ENCODE measurements at places on chromosomes 13 and 19.

GRCh38 chr13:30053939-30054338, 203.5 kb upstream of the UBL3 start:
- H3K27ac ChIP-seq: no peak overlapping the region
- no peak for DNase-seq
- no peak overlapping the region for H3K4me3 ChIP-seq
- no peaks in the 10 kb centered on the region for H3K27me3 ChIP-seq
- H3K4me1 ChIP-seq: no peaks in the 10 kb centered on the region

- no peak overlapping the region for H3K27ac ChIP-seq
- no peak for DNase-seq
- no peaks in the 10 kb centered on the region for H3K36me3 ChIP-seq
- no peaks in the 10 kb centered on the region for H3K27me3 ChIP-seq
- H3K4me1 ChIP-seq: no peaks in the 10 kb centered on the region
Measured at GRCh38 chr13:108496362-108497210, 132.8 kb upstream of the MYO16 start.

- H3K4me3 ChIP-seq: no peak overlapping the region
- no peak overlapping the region for H3K27ac ChIP-seq
- no peaks in the 10 kb centered on the region for H3K36me3 ChIP-seq
- H3K4me1 ChIP-seq: no peaks in the 10 kb centered on the region
- no peaks in the 10 kb centered on the region for H3K27me3 ChIP-seq
Measured at GRCh38 chr13:86003029-86003428, 203.8 kb upstream of the SLITRK6 start.

DNA sequence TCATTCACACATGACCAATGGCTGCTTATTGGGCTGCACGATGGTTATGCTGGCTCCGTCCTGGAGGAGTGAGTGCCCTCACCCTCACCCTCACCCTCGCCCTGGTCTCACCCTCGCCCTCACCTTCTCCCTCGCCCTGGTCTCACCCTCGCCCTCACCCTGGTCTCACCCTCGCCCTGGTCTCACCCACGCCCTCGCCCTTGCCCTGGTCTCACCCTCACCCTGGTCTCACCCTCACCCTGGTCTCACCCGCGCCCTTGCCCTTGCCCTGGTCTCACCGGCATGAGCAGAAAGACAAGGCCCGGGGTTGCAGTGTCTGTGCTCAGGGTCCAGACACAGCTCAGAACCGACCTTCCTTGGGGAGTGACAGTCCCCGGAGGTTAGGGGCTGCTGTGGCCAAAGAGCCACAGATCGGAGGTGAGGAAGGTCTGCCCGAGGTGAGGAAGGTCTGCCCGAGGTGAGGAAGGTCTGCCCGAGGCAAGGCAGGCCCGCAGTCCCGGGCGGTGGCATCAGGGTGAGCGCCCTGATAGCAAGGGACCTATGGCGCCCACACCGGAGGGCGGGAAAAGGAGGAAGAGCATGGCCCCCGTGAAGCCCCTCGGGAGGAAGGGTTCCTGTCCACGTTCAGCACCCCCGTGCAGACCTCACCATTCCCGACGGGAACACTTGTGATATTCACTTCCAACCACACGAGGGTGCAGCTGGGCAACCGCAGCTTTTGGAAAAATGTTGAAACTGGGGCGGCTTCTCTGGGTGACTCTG, 65.6 kb downstream of the MCF2L start:
- no peaks in the 10 kb centered on the region for H3K4me1 ChIP-seq
- DNase-seq: no peak
- no peaks in the 10 kb centered on the region for H3K36me3 ChIP-seq
- H3K4me3 ChIP-seq: no peak overlapping the region
- H3K27ac ChIP-seq: no peak overlapping the region

- no peaks in the 10 kb centered on the region for H3K27me3 ChIP-seq
- H3K4me1 ChIP-seq: no peaks in the 10 kb centered on the region
- no peaks in the 10 kb centered on the region for H3K36me3 ChIP-seq
- H3K27ac ChIP-seq: no peak overlapping the region
Measured at GRCh38 chr13:76421011-76421410, 465.2 kb downstream of the KCTD12 start.

DNA sequence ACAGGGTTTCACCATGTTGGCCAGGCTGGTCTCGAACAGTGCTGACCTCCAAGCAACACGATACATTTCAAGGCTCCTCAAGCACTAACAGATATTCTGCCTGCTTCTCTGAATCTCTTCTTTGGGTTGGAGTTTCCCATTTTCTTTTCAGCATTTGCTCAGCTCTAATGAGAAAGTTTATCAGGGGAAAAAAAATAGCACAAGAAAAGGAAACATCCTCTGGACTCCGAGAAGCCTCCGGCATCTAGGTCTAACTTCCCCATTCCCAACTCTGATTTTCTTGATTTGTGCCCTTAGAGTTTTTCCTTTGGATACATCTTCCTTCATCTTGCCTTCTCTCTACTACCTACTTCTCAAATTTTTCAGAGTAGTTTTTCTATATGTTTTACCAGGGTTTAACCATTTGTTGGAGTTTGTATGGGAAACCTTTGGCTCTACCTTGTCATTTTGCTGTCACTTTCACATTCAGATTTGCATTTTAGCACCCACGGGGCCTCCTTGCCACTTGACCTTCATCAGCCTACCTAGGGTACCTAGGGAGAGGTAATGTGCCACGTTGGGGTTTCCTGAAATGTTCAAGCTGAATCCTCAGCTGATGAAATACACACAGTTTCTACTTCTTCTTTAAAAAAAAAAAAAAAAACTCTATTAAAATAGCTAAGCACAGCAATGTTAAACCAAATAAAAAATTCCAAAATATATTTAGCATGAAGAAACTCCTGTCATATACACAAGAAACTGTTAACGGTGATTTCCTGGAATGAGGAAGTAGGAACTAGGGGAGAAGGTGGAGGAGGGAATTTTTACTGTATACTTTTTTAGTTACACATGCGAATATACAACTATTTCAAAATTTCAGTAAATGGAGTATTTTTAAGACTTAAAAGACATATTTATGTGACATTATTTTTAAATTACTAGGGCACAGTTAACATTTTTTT, 5.1 kb upstream of the USP12 start:
- no peaks in the 10 kb centered on the region for H3K36me3 ChIP-seq
- H3K4me1 ChIP-seq: no peaks in the 10 kb centered on the region
- H3K27ac ChIP-seq: no peak overlapping the region
- H3K4me3 ChIP-seq: no peak overlapping the region
- no peaks in the 10 kb centered on the region for H3K27me3 ChIP-seq
- no peak for DNase-seq

DNA sequence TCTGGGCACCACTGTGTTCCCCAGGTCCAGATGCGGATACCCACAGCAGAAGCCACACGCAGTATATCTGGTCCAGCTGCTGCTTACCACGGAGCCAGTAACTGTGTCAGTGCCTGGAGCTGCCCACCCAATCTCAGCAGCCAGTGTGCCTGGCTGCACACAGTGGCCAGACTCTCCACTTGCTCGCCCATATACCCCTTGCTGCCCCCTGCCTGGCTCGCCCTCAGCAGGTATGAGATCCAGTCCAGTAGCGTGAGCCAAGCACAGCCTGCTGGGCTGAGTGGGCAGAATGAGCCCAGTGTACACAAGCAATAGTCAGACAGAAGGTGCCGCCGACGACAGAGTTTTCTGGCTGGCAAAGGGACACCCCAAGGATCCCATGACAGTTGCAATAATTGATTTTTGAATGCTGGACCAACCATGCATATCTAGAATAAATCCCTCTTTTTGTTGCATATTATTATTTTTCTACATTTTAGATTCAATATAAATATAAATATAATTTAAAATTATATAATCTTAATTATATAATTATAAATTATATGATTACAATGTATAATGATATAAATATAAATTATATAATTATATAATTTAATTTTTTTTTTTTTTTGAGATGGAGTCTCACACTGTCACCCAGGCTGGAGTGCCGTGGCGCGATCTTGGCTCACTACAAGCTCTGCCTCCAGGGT, 918.8 kb upstream of the MIR17HG start:
- H3K4me3 ChIP-seq: no peak overlapping the region
- no peak for DNase-seq
- H3K36me3 ChIP-seq: no peaks in the 10 kb centered on the region
- H3K4me1 ChIP-seq: no peaks in the 10 kb centered on the region
- H3K27me3 ChIP-seq: no peaks in the 10 kb centered on the region

DNA sequence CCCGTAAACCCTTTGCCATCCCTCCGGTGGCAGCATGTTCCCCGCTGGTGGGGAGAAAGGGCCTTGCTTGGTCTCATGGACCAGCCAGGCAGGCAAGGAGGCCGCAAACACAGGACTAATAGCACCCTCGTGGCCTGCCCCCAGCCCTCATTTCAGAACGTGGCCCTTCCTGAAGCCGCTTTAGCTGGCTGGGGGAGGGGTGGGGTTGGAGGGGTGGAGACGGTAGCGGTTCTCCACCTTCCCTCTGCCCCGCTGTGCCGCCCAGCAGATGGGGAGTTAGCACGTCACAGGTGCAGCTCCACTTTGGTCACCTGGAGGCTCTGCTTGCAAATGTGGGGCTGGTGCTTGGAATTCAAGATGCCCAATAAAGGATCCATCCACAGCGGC, 59.3 kb upstream of the URI1 start:
- no peaks in the 10 kb centered on the region for H3K27me3 ChIP-seq
- no peak overlapping the region for H3K27ac ChIP-seq
- no peak overlapping the region for H3K4me3 ChIP-seq
- H3K4me1 ChIP-seq: no peaks in the 10 kb centered on the region

DNA sequence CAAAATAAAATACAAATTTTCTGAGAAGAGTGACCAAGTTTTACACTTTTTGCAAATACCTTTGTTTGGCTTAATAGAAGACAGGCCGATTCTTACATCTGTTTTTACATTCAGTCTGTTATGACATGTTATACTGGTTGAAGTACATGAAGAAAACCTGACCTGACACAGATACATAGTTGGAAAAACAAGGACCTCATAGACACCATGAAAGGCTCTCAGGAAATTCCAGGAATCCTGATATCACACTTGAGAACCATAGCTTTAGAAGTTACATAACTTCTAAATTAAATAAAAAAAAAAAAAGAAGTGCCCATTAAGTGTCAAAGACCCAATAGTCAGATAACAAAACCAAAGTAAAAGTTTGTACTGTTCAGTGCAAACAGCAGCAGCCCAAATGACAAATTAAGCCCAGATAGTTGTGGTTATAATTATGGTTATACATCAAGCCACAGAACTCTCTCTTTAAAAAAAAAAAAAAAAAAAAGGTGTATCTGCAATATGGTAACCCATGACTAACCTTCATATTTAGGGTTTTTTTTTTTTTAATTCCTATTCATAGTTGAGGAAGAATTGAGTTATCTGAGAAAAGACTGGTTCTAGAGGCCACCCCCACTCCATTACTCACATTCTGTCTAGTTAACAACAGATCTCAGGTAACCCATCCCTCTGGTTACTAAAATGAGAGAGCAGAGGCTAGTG, 19.8 kb downstream of the RBM26 start:
- DNase-seq: no peak
- no peaks in the 10 kb centered on the region for H3K27me3 ChIP-seq
- H3K36me3 ChIP-seq: no peaks in the 10 kb centered on the region
- H3K4me3 ChIP-seq: no peak overlapping the region
- peaks cover 2% of the 10 kb centered on the region for H3K4me1 ChIP-seq

DNA sequence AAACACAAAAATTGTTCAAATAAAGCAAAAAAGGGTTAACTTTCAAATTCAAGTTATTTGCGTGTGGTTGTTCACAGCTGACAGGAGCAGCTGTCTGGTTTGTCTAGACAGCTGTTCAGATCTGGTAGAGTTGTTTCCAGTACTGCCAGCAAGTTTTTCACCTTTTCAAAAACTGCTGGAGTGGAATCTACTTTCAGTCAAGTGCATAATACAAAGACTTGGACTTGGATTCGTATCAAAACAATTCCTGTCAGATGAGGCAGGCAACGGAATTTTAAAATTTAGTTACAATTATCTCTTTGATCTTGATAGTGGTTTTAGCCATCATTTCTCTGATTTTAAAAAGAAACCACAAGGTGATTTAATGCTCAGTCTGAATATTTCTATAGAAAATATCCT, 51.7 kb upstream of the EEF1AKMT1 start:
- H3K4me3 ChIP-seq: no peak overlapping the region
- H3K27ac ChIP-seq: no peak overlapping the region
- H3K36me3 ChIP-seq: no peaks in the 10 kb centered on the region
- no peaks in the 10 kb centered on the region for H3K27me3 ChIP-seq
- no peak for DNase-seq
- peaks cover 16% of the 10 kb centered on the region for H3K4me1 ChIP-seq

- H3K27ac ChIP-seq: peak overlapping the region; percentile 79
- no peaks in the 10 kb centered on the region for H3K27me3 ChIP-seq
- no peak overlapping the region for H3K4me3 ChIP-seq
- H3K36me3 ChIP-seq: peaks cover 3% of the 10 kb centered on the region
- peaks cover 35% of the 10 kb centered on the region for H3K4me1 ChIP-seq
- no peak for DNase-seq
Measured at GRCh38 chr19:48629599-48630295, 7.4 kb downstream of the DBP start.

DNA sequence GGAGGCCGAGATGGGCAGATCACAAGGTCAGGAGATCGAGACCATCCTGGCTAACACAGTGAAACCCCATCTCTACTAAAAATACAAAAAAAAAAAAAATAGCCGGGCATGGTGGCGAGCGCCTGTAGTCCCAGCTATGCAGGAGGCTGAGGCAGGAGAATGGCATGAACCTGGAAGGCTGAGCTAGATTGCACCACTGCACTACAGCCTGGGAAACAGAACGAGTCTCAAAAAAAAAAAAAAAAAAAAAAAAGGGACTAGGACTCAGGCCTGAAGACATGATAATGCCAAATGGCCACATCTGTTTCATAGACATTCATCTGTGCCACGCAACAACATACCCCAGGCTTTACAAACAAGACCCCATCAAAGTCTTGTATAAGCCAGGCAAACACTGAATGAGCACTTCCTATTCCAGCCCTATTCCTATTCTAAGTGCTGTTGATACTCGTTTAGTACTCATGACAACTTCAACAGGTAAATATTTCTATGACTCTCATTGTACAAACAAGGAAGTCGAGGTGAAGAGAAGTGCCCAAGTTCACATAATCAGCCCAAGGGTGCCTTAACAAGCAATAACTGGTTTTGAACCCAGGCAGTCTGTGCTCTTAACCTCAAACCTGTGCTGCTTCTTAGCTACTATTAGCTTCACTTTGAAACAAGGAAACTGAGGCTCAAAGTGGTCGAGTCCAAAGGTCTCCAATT, 1.7 kb downstream of the B9D2 start:
- no peak overlapping the region for H3K27ac ChIP-seq
- no peak for DNase-seq
- H3K27me3 ChIP-seq: no peaks in the 10 kb centered on the region
- no peak overlapping the region for H3K4me3 ChIP-seq
- H3K36me3 ChIP-seq: no peaks in the 10 kb centered on the region
- H3K4me1 ChIP-seq: peaks cover 8% of the 10 kb centered on the region

DNA sequence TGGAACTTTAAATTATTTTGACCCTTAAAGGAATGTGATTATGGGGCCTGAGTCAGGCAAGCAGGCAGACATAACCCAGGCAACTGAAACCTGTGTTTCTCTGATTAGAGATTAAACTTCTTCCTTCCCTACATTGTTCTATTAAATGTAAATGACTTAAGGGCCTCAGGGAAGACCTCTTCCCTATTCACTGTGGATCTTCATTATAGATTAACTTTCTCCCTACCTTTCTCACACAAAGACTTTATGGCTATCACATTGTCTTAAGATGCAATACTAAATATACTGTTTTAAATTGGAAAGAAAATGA, 8.8 kb upstream of the METTL21C start:
- no peak for DNase-seq
- no peak overlapping the region for H3K27ac ChIP-seq
- H3K27me3 ChIP-seq: no peaks in the 10 kb centered on the region
- no peaks in the 10 kb centered on the region for H3K36me3 ChIP-seq
- no peak overlapping the region for H3K4me3 ChIP-seq

- no peak overlapping the region for H3K4me3 ChIP-seq
- no peak for DNase-seq
- no peaks in the 10 kb centered on the region for H3K27me3 ChIP-seq
- peaks cover 93% of the 10 kb centered on the region for H3K36me3 ChIP-seq
- H3K4me1 ChIP-seq: no peaks in the 10 kb centered on the region
Measured at GRCh38 chr19:14395262-14395661, 14.0 kb downstream of the ADGRE5 start.

Measured in ascending aorta (tissue), 2 donors.